ENCODE measurements at places on chromosomes 16 and 17.

- DNase-seq: peak; percentile 29
These were observed 50.3 kb upstream of the TOX3 start for GRCh38 chr16:52597073-52597771.

GRCh38 chr16:47037396-47037745, 63.9 kb upstream of the DNAJA2 start:
- no peak for DNase-seq

- DNase-seq: no peak
These were observed 23.5 kb downstream of the SNX29 start for GRCh38 chr16:12000032-12000431.

- no peak for DNase-seq
These were observed 18.7 kb upstream of the ADGRG1 start for GRCh38 chr16:57609541-57610401.

DNA sequence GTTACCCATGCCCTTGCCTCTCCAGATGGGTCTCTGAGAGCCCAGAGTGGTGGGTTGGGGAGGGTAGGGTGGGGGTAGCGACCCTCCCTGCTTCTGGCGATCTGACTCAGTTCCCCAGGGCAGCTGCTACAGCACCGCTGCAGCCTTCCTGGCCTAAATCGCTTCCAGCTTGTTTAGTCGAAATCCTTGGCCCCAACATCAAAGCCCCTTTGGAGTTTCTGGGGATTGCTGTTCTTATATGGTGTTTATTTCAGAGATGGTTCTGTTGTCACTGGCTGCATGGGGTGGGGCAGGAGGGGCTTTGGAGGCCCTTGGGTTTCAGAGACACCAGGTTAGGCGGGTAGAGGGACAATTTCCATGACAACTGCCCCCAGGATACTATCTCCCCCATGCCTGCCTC, 35.9 kb downstream of the FZD2 start:
- DNase-seq: no peak

DNA sequence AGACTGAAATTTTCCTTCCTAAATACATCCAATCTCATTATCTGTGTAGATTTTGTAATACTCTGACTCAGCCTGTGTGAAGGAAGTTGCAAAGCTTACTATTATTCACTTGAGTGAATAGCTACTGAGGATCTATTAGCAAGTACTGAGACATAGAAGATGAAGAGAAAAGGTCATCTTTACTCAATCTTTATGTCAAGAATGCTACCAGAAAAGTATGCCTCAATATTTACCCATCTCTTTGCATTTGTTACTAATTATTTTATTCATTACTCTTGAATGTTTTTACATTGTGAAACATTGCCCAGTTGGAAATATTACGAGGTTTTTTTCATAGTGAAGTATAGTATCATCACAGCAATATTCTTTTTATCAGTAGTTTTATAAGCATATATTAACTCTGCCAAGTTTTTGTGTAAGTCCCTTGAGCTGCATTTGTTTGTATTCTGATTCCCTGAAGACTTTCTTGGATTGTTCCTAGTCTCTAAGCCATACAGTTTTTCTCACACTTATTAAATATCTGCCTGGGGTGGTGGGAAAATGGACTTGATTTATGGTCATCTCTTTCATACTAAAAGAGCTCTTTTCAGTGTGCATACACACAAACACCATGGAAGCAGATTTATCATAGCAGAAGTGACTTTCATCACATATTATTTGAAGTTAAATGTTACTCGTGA, 110.4 kb downstream of the MRTFB start:
- DNase-seq: no peak

- DNase-seq: no peak
These were observed 684.4 kb upstream of the CDH8 start for GRCh38 chr16:62720651-62721050.

DNA sequence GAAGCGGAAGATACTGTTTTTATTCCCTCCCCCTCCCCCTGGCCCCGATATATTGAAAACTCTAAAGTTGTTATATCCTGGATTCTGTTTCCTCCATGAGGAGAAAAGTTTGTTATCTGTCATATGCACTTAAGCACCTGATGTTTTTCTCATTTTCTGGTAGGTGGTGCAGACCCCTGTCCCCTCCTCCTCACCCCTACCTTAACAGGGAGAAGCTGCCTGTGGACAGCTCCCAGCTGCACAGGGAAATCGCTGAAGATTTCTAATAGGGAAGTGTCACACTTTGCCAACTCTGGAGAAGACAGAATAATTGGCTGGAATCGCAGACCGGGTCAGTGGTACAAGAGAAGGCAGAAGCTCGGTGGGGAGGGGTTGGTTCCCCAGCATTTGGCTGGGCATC, 45.3 kb upstream of the TOB1 start:
- DNase-seq: no peak

DNA sequence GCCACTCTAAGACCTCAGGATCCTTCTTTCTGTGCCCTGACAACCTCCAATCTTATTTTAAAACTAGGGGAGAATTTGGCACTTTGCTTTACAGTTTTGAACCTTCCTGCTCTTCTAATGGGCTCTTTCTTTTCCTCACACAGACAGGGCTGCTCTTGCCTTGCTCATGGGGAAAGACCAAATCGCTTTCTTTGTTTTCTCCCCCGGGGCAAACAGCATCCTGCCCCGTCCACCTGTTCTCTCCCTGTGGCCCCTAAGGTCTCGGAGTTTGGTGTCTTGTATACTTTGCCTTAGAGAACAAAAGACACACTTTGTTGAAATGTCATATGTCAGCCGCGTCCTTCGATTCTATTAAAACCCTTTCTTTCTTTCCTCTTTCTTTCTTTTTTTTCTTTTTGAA, 306.7 kb upstream of the SALL1 start:
- DNase-seq: no peak

GRCh38 chr17:76385892-76386786, 1.7 kb downstream of the SPHK1 start:
- no peak for DNase-seq

DNA sequence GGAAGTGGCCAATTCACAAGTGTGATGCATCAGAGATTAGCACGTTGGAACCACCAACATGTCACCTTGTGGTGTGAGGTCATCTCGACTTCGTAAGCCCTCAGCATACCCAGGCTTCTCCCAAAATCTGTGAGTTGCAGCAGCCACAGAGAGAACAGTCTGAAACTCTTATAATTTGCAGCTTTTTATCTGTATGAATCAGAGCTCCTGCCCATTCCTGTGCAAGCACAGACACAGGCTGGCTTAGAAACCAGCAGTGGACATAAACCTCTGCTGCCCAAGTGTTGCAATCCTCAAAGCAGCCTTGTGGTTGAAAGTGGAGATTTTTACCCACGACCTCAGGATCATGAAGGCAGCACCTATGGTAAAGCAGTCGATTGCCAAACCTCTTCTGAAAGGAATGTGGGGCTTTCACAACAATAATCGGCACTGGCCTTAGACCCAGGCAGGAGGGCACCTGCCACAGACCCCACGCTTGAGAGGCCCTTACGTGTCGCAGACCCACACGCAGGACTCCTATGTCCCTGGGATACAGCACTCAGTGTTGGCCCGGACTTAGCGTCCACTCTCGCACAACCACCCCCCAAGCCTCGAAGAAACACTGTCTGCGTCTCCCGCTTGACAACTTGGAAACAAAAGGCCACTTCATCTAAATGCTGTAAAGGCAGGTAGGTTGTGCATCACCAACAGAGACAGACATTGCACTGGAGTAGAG, 24.5 kb upstream of the OSGIN1 start:
- DNase-seq: no peak

GRCh38 chr17:73157521-73157890, 7.3 kb upstream of the SSTR2 start:
- no peak for DNase-seq

DNA sequence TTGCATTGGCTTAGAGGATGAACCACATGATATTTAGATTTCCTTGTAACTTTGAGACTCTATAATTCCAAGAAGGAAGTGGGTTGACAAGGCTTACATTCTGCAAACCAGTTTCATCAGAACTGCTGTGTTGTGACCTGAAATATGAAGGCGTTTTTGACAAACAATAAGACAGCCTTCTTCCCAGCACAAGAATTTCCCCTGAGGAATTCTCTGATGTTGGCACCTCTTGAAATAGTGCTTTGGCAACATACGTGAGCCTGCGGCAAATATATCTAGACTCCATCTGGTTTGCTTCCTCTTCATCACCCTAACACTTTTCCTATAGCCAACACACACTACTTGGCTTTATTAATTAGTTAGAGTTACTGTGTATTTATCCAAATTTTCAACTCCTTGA, 585.5 kb upstream of the SOX9 start:
- no peak for DNase-seq

DNA sequence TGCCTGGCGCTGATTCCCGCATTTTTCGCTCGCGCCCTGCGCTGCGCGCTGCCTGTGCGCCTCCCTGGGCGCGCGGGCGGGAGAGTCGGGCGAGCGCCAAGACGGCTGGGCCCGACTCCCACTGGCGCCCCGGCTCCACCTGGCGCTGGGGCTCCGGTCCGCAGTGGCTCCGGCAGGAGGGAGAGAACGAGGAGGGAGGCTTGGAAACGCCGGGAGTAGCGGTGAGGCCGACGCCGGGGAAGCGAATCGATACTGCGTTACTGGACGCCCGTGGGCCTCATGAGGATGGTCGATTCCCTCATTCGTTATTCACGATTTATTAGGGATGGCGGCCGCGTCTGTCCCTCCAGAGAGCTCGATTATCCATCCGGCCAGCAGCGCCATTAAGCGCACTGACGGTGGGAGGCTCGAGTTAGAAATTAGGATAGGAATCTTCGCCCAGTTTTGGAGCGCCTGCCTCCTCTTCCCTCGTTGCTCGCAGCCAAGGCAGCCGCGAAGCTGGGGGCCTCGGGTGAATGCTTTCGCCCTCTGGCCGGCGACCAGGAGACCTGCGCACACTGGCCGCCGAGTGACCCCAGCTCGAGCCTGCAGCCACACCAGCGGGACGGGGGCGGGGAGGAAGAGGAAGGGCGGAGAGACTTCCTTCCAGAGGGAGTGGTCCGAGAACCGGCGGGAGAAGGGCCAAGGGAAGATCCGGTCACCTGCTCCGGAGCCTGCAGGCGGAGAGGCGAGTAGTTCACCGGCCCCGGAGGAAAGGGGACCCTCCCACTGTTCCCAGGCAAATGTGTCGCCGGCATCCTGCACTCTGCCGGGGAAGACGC, 1.3 kb upstream of the PCGF2 start:
- DNase-seq: no peak

GRCh38 chr17:39979016-39979670, 1.5 kb upstream of the PSMD3 start:
- DNase-seq: no peak

DNA sequence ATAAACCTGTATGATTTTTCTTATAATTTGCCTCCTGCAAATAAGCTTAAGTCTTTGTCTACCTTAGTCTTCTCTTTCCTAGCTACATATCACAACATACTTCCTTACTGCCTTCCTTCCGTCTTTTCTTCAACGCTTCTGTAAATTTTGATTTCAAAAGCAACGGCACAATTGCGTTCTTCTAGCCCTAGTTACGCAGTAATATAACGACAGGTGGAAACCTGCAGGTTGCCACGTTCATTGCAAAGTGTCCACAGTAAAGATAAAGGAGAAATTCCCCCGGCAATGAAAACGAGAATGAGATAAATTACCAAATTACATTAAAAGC, 546 bp upstream of the PSMD7 start:
- no peak for DNase-seq

DNA sequence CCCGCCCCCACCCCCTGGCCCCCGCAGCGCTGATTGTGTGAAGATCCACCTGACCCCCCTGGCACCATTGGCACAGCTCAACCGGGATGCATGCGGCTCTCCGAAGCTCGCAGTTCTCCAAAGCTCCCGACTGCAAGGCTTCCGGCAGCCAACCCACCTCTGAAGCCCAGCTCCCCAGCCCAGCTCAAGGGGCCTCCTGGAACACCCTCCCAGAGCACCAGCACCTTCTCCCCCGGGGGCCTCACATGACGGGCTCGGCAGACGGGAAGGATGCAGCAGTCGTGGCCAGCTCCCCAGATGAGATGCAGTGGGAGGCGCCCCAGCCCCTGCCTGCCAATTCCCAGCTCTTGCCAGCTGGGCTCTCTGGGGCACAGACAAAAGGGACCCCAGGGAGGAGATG, 215.3 kb downstream of the ZNF423 start:
- DNase-seq: no peak

GRCh38 chr17:17551361-17551760, 40.1 kb downstream of the PEMT start:
- DNase-seq: no peak

DNA sequence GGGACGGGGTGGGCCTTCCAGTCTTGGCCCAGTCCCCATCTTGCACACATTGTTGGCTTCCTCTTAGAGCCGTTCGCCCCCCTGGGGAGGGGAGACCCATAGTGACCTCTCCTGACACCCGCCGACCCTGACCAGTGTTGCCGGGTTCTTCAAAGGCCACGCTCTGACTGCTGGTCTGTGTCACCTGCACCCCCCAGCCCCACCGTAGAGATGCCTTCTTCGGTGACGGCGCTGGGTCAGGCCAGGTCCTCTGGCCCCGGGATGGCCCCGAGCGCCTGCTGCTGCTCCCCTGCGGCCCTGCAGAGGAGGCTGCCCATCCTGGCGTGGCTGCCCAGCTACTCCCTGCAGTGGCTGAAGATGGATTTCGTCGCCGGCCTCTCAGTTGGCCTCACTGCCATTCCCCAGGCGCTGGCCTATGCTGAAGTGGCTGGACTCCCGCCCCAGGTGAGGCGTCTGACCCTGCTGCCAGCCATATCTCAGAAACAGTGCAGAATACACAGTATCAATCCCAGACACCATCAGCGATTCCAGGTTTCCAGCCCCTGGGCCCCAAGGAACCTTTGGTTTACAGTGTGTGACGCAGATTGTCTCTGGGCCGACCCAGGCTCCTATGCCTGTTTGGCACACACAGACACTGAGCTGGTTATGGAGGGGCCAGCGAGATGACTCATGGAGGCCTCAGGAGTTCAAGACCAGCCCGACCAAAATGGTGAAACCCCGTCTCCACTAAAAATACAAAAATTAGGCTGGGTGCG, 1.3 kb downstream of the SLC26A11 start:
- no peak for DNase-seq

DNA sequence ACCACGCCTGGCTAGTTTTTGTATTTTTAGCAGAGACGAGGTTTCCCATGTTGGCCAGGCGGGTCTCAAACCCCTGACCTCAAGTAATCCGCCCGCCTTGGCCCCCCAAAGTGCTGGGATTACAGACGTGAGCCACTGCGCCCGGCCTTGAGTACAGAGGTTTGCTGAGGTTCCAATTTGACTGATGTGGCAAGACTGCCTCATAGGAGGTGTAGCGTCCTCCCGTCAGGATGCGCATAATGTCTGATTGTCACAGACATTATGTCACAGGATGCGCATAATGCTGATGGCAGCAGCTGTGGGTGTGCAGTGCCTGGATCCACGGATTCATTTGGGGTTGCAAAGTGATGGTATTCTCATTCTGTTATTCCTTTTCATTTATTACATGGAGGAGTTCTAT, 45.2 kb downstream of the HAPSTR1 start:
- no peak for DNase-seq

- no peak for DNase-seq
These were observed 120.7 kb upstream of the MAF start for GRCh38 chr16:79721270-79721669.

- no peak for DNase-seq
These were observed 25.6 kb downstream of the WIPI1 start for GRCh38 chr17:68431661-68432071.

- no peak for DNase-seq
These were observed 60.4 kb downstream of the ZDHHC7 start for GRCh38 chr16:84950906-84951305.
